ENCODE measurements at places on chromosomes 6 and 20.
A peak's percentile ranks its signal among the peaks of the same experiment; 100 is the strongest.

- no peak for DNase-seq
These were observed 290.2 kb downstream of the BTBD3 start for GRCh38 chr20:12207875-12208274.

DNA sequence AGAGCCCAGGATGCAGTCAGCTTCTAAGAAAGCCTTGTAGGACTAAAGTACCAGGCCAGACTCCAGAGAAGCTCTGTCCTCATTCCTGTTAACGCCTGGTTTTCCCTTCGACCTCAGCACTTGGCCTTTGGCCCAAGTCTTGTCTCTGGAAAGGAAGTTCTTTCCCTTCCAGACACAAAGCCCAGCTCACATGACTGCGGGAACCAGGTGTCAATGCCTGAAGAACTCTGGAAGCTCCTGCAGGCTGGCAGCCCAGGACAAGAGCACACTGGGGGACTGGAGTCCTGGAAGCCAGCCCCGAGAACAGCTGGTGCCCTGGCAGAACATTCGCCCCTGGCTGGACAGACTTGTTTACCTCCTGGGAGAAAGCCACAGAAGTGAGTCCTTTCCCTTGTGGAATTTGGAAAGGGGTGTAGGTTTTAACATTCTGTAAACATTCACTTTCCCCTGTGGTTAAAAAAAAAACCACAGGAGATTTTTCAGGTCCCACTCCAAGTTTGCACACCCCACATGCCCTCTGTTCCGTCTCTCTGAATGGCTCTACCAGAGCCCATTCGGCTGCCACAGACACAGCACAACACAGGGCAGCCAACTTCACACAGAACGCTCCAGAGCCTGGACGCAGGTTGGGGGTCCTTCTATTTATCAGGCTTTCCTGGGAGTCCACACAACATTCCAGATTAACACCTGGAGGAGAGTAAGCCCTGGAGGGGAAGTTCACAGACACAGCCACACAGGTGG lies 18.1 kb downstream of the ACSS1 start:
- DNase-seq: no peak

DNA sequence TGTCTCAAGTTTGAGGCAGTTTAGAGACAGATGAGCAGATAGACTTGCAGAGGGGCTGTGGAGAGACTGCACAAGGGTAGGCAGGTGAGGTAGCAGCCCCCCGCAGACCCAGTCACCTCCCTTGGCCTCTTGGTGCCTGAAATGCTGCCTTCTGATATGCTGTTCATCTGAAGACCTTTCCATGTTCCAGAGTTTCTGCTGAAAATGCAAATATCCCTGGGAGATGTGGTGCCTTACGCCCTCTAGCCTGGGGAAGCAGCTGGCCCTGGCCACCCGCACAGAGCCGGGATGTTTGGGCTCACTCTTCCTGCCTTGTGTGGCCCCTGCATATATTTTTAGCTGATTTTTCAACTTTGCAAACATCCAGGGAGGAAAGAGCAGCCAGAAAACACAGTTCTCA lies 51.4 kb downstream of the TMEM242 start:
- no peak for DNase-seq

DNA sequence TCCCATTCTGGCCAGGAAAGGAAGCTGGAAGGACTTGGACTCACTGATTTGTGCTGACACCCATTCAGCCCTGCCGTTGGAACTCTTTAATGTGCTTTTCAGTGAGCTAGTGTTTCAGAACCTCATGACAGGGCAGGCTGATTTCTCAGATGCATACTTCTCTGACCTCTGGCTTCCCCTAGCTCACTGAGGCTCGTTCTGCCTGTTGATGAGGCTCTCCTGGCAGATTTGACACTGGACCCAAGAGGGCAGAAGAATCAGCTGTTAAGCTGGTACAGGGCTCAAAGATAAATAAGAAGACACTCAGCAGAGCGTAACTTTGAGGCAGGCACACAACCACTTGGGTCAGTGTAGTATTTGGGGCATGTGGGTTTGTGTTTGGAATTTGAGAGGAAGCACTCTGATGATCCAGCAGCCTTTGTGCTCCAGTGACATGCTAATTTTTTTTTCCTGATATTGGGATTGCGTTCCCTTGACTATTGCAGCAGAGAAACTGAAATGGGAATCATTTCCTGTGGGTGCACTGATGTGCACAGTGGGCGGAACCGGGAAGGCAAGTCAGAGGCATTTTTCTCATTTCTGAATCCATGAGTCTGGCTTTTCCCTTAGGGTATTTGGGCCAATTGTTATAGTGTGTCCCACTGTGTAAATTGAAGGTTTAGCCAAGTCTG lies 80.2 kb downstream of the CARMIL1 start:
- DNase-seq: peak; percentile 81

- DNase-seq: peak; percentile 33
These were observed 89.4 kb downstream of the GRM4 start for GRCh38 chr6:34056305-34057108.

DNA sequence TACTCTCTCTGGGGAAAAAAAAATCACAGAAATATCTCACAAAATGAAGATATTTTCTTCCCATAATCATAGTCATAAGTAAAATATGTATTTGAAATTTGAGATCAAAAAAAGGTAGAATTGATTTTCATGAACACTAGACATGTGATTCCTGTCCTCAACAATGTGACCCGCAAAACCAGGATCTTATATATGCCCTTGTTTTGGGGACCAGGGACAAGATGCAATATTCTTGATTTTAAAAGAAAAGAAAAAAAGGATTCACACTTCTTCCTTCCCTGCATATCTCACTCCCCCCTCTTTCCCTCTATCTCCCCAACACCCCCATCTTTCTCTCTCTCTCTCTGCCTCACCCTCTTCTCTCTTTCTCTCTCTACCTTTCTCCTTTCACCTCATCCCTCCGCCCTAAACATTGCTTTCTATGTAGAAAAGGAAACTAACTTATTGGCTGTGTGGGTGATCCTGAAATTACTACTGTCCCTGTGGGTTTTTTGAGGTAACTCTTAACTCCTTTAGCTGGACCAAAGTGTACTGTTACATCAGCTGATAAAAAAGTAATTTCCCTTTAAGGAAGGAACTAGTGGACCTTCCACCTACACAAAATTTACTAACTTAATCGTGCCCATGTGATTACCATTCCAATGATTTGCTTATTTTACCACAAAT lies 85.6 kb downstream of the AIG1 start:
- DNase-seq: no peak

DNA sequence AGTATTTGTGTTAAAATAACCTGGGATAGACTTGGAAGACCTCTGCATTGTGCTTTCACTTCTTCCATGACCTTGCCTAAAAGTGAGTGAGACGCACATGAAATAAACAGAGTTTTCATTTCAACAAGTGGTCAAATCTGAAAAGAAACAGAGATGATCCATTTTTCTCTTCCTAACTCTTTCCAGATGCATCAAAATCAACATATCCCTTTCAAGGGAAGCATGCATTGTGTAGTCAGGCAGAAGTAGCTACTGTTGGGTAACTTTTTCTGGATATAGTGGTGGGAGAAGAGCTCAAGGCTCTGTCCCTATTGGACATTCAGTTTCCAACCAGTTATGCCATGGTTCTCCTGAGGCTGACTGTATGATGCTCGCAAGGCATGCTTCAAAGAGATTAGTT lies 233.0 kb upstream of the JAG1 start:
- no peak for DNase-seq

DNA sequence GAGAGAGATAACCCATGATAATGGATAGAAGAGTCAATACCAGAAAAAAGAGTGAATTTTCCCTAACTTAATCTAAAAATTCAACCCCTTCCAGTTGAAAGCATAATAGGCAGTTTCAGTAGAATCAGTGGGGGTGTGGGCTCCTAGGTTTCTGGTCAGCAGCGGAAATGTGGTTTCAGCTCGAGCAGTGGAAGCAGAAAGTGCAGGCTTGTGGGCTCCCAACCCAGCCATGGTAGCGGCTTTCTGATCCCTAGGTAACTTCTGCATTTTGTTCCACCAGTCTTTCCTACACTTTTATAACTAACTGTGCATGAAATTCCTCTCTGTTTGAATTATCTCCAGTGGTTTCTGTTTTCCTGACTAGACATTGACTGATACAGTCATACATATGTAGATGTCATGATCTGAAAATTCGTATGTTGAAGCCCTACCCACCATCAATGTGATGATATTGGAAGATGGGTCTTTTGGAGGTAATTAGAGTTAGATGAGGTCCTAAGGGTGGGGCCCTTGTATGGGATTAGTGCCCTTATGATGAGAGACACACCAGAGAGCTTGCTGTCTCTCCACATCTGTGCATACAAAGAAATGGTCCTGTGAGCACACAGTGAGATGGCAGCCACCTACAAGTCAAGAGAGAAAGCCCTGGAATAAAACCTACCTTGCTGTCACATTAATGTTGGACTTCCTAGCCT lies 6.5 kb upstream of the DDO start:
- no peak for DNase-seq

GRCh38 chr20:37892001-37892400 lies 10.9 kb upstream of the VSTM2L start:
- no peak for DNase-seq

DNA sequence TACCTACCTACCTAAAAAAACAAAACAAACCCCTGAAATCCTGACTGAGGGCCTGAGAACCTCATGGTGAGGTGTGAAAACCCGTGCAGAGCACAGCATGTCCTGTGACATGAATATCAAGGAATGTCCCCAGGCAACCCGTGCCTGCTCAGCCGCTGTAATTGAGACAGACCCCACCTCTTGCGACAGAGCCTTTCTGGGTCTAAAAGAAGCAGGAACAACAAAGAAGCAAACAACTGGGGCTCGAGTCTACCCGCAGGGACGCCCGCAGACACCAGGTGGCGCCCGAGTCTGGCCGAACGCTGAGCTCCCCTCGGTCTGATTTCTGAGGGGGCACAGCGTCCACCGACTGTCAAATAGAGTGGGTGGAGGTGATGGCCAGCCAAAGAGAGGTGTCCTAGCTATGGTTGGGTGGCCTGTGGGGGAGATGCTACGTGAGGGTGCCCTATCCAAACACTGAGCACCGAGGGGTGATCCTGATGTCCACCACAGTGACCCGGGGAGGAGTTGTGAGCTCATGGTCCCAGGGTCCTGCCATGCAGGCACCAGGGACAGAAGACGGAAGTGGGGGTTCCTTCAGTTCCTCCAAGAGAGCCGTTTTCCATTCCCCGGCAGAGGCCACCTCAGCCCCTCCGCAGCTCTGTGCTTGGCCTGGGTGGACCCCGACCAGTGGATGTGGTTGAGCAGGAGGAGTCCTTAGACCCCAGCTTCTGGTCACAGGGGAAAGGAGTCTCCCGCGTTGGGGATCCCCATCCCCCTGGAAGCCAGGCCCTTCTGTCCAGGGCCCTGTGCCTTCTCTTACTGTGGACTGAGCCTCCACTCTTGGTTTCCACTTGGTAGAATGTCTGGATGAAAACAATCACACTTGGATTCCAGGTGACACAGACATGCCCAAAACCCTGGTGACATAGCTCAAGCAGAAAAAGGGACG lies 268.2 kb downstream of the CDC5L start:
- DNase-seq: peak; percentile 24

GRCh38 chr6:91438570-91438969 lies 851.7 kb upstream of the MAP3K7 start:
- DNase-seq: no peak

Data from HFFc6 (cell line).